ENCODE measurements at places on chromosomes 16 and 17. TPM values are rescaled to one million over a fixed set of nuclear protein-coding genes. Genes with fewer than 3 reads are reported as not detected.

PPP1R27 gene
- not detected for total RNA-seq

GRCh38 chr16:20300312-20301097 is 26.8 kb downstream of the GP2 start:
- H3K4me1 ChIP-seq: no peaks in the 10 kb centered on the region
- no peaks in the 10 kb centered on the region for H3K36me3 ChIP-seq
- no peak overlapping the region for H3K4me3 ChIP-seq
- H3K27ac ChIP-seq: no peak overlapping the region

DNA sequence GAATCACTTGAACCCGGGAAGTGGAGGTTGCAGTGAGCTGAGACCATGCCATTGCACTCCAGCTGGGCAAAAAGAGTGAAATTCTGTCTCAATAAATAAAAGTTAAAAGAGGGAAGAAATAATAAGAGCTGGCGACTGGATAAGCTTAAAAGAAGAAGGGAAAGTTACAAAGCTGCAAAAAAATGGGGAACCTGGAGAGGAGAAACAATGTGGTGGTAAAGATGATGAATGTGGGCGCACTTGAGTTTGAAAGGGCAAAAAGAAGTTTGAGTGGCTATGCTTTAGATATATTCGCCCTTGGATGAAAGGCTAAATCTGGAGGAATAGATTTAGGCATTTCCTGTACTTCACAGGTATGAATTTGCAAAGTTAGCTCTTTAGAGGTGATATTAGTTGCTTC is 53.0 kb upstream of the YPEL2 start:
- no peaks in the 10 kb centered on the region for H3K4me1 ChIP-seq
- no peak overlapping the region for H3K4me3 ChIP-seq
- DNase-seq: no peak

GRCh38 chr16:78209951-78210661 is 110.7 kb downstream of the WWOX start:
- no peaks in the 10 kb centered on the region for H3K27me3 ChIP-seq
- no peaks in the 10 kb centered on the region for H3K36me3 ChIP-seq
- H3K4me1 ChIP-seq: no peaks in the 10 kb centered on the region
- DNase-seq: no peak
- H3K27ac ChIP-seq: no peak overlapping the region

GRCh38 chr16:84608282-84608681 is 9.6 kb downstream of the COTL1 start:
- H3K27ac ChIP-seq: no peak overlapping the region
- peaks cover 3% of the 10 kb centered on the region for H3K4me1 ChIP-seq
- no peaks in the 10 kb centered on the region for H3K27me3 ChIP-seq
- no peak overlapping the region for H3K4me3 ChIP-seq
- no peak for DNase-seq

GRCh38 chr17:36629252-36629847 is 28.0 kb downstream of the MRM1 start:
- peak; percentile 73 for DNase-seq
- peaks cover 8% of the 10 kb centered on the region for H3K27me3 ChIP-seq
- H3K36me3 ChIP-seq: no peaks in the 10 kb centered on the region
- H3K4me1 ChIP-seq: 0 out of 2 replicates have a peak, but pooled peaks cover 3% of the 10 kb centered on the region

GRCh38 chr17:81740395-81740961 is 28.4 kb downstream of the SLC25A10 start:
- DNase-seq: no peak
- no peaks in the 10 kb centered on the region for H3K36me3 ChIP-seq
- H3K27me3 ChIP-seq: peaks cover 50% of the 10 kb centered on the region
- H3K4me3 ChIP-seq: no peak overlapping the region

Measured in SJCRH30 (cell line).